Adrenal gland (tissue), 19 donors: ENCODE measurements at places on chromosomes 7 and 10. TPM values are rescaled to one million over a fixed set of nuclear protein-coding genes. Genes with fewer than 3 reads are reported as not detected.

OPN1SW gene
- not detected for polyA plus RNA-seq

MACROH2A2 gene
- 3.4 TPM for polyA plus RNA-seq

C10orf67 gene
- 0.13 TPM for polyA plus RNA-seq

CALCR gene
- polyA plus RNA-seq, result not detected

LDB1 gene
- 24.7 TPM for polyA plus RNA-seq

PEX1 gene
- polyA plus RNA-seq, result 21.3 TPM

GIMAP5 gene
- polyA plus RNA-seq, result 29.7 TPM

GCK gene
- polyA plus RNA-seq, result 0.09 TPM

HOXA6 gene
- 5.6 TPM for polyA plus RNA-seq

PRR15 gene
- polyA plus RNA-seq, result 1.4 TPM

KLLN gene
- polyA plus RNA-seq, result 0.48 TPM

CHST3 gene
- polyA plus RNA-seq, result 3.9 TPM

VWDE gene
- 11.1 TPM for polyA plus RNA-seq
